Activated CD8-positive, alpha-beta T cell treated with anti-CD3 and anti-CD28 coated beads, Interleukin-2, amount 10 ng/mL, durations not matched to agents 7 days and 5 days (primary cell): ENCODE measurements at places on chromosomes 7 and 10. TPM values are rescaled to one million over a fixed set of nuclear protein-coding genes. Genes with fewer than 3 reads are reported as not detected.
A peak's percentile ranks its signal among the peaks of the same experiment; 100 is the strongest.

PIK3AP1 gene
- 6.2 TPM for total RNA-seq

GRCh38 chr10:124996127-124996853, 54.4 kb downstream of the ZRANB1 start:
- DNase-seq, result no peak
- peaks cover 2% of the 10 kb centered on the region for H3K4me1 ChIP-seq
- no peaks in the 10 kb centered on the region for H3K27me3 ChIP-seq
- H3K36me3 ChIP-seq, result no peaks in the 10 kb centered on the region

DNA sequence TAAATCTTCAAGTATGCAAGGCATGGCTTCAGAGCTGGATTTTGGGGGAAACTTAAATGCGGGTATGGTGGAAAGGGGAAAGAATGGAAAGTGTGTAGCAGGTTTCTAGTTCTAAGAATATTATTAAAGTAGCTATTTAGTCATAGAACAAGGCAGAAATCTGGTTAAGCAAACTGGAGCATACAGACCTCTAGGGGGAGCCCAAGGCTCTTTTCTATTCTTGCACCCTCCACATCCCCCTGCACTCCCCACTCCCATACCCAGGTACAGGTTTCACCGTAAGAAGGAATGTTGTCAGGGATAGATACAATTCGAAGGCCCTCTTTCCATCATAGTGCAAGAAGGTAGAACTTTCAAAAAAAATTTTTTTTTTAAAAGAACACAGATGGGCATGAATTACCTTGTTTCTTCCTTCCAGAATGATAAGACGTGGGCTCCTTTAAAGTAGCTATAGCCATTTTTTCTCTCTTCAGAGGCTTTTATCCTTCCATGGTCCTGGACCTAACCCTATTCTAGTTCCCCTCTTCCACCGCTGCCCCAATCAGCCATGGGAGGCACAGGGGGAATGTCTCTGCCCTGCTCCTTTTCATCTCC, 41.5 kb upstream of the SMIM30 start:
- H3K36me3 ChIP-seq, result no peaks in the 10 kb centered on the region
- peaks cover 5% of the 10 kb centered on the region for H3K27me3 ChIP-seq
- H3K4me1 ChIP-seq, result no peaks in the 10 kb centered on the region
- H3K27ac ChIP-seq, result no peak overlapping the region
- peak; percentile 23 for DNase-seq
- H3K4me3 ChIP-seq, result no peak overlapping the region

DNA sequence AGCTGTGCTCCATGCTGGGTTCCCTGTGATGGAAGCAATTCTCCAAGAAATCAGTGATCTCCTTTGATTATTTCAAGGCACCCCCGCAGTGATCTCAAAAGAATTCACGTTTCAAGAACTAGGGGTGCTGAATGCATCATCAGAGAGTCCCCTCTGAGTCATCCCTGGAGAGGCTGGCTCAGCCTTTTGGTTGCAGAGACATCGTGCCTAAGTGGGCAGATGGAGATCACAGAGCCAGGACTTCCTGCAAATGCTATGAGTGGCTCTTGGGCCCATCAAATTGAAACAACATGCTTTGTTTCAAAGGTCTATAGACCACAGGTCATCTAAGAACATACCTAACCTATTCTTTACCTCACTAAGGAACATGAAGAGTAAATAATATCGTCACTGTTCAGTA, 41.5 kb upstream of the PLEKHA1 start:
- H3K4me1 ChIP-seq, result peaks cover 2% of the 10 kb centered on the region
- no peak overlapping the region for H3K4me3 ChIP-seq
- no peaks in the 10 kb centered on the region for H3K36me3 ChIP-seq
- H3K27me3 ChIP-seq, result peaks cover 17% of the 10 kb centered on the region
- no peak for DNase-seq
- H3K27ac ChIP-seq, result no peak overlapping the region

DNA sequence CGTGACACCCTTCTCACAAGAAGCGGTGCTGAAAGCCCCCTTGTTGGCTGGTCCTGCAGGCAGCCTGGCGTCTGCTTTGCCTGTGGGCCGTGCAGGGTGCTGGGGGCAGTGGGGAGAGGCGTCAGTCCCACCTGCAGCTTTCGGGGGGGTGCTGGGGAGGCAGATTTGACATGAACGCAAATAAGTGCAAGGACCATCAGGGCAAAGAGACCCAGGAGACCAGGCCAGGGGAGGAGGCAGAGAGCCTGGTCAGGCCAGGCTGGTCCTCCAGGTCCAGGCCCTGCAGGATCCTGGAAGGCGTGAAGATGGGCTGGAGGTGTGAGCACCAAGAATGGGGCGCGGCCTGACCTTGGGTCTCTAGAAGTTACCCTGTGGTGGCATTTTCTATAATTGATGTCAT, 81.6 kb downstream of the MGMT start:
- no peak overlapping the region for H3K27ac ChIP-seq
- H3K36me3 ChIP-seq, result peaks cover 19% of the 10 kb centered on the region
- no peaks in the 10 kb centered on the region for H3K27me3 ChIP-seq

NUDT13 gene
- 1.7 TPM for total RNA-seq

PAOX gene
- total RNA-seq, result 6.5 TPM

DNA sequence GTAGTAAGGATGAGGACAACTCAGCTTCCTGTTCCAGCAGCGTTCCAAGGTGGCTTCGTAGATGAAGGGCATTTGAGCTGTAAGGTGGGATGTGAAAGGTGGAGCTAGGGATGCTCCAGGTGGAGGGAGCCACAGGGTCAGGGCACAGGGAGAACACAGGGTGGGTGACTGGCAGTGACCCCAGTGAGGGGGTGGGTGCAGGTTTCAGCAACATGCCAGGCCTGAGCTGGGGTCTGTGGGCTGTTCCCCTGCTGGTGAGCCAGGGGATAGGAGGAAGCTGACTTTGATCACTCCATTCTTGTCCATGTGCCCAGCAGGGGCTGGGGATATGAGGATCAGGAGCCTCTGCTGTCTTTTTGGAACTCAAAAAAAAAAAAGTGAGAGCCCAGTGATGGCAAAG, 33.2 kb downstream of the CDH23 start:
- no peaks in the 10 kb centered on the region for H3K36me3 ChIP-seq
- peaks cover 3% of the 10 kb centered on the region for H3K4me1 ChIP-seq
- H3K27ac ChIP-seq, result no peak overlapping the region
- no peak for DNase-seq

PRKG1 gene
- not detected for total RNA-seq

DNA sequence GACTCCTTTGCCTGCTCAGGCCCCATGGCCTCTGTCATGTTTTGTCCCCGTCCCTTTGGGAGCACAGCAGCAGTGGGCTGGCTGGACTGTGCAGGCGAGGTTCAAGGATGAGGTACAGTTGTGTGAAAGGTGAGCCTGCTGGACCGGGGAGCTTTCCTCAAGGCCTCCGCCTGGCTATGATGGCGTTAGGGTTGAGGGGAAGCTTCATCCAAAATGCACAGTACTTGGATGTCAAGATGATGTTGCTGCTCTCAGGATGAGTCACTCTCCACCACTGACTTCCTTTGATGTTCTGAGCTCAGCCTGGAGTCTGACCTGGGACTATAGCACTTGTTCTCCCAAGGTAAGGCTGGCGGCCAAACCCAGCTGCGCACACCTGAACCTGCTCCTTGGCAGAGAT, 152.7 kb upstream of the SHH start:
- H3K36me3 ChIP-seq, result no peaks in the 10 kb centered on the region
- no peak overlapping the region for H3K4me3 ChIP-seq
- H3K27me3 ChIP-seq, result peaks cover 13% of the 10 kb centered on the region
- peaks cover 35% of the 10 kb centered on the region for H3K4me1 ChIP-seq
- peak; percentile 50 for DNase-seq
- no peak overlapping the region for H3K27ac ChIP-seq

- no peak overlapping the region for H3K4me3 ChIP-seq
- no peaks in the 10 kb centered on the region for H3K36me3 ChIP-seq
- no peaks in the 10 kb centered on the region for H3K4me1 ChIP-seq
- H3K27me3 ChIP-seq, result no peaks in the 10 kb centered on the region
- no peak overlapping the region for H3K27ac ChIP-seq
- no peak for DNase-seq
These were observed 1612.5 kb downstream of the REEP3 start for GRCh38 chr10:65133652-65134051.

FKBP6 gene
- total RNA-seq, result not detected

GOT1 gene
- total RNA-seq, result 31.2 TPM

AEBP1 gene
- 13.0 TPM for total RNA-seq

GRCh38 chr7:158959021-158959717, 102.8 kb downstream of the DYNC2I1 start:
- no peaks in the 10 kb centered on the region for H3K36me3 ChIP-seq
- no peak overlapping the region for H3K4me3 ChIP-seq
- H3K4me1 ChIP-seq, result peaks cover 11% of the 10 kb centered on the region
- H3K27me3 ChIP-seq, result peaks cover 9% of the 10 kb centered on the region
- H3K27ac ChIP-seq, result no peak overlapping the region

GRCh38 chr10:126930131-126930882, 25.1 kb downstream of the DOCK1 start:
- no peak for DNase-seq
- H3K27ac ChIP-seq, result no peak overlapping the region
- no peaks in the 10 kb centered on the region for H3K4me1 ChIP-seq
- H3K27me3 ChIP-seq, result no peaks in the 10 kb centered on the region
- H3K36me3 ChIP-seq, result no peaks in the 10 kb centered on the region

GRCh38 chr7:98816967-98817710, 52.7 kb downstream of the TMEM130 start:
- no peaks in the 10 kb centered on the region for H3K27me3 ChIP-seq
- H3K4me3 ChIP-seq, result no peak overlapping the region
- no peaks in the 10 kb centered on the region for H3K4me1 ChIP-seq
- H3K36me3 ChIP-seq, result no peaks in the 10 kb centered on the region
- no peak overlapping the region for H3K27ac ChIP-seq

- no peaks in the 10 kb centered on the region for H3K4me1 ChIP-seq
- DNase-seq, result no peak
- H3K27ac ChIP-seq, result no peak overlapping the region
- peaks cover 19% of the 10 kb centered on the region for H3K36me3 ChIP-seq
- H3K4me3 ChIP-seq, result no peak overlapping the region
These were observed 13.5 kb upstream of the RABGEF1 start for GRCh38 chr7:66727058-66727457.

DNA sequence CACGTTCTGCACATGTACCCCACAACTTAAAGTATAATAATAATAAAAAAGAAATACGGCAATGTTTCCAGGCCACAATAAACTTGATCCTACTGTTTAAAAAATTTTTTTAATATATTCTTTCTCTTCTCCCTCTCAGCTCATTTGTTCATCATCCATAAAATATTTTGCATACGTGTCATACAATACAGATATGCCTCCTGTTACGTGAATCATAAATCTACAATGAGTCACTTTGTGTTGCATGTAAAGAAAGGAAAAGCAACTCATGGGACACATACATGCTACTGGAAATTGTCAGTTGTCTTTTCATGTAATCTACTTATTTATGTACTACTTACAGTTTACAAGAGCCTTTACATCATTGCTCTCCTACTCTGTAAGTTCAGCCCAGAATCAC, 1.1 kb upstream of the TECTB start:
- peaks cover 8% of the 10 kb centered on the region for H3K27me3 ChIP-seq
- no peak overlapping the region for H3K4me3 ChIP-seq
- no peak overlapping the region for H3K27ac ChIP-seq
- H3K36me3 ChIP-seq, result no peaks in the 10 kb centered on the region
- H3K4me1 ChIP-seq, result no peaks in the 10 kb centered on the region
